ENCODE measurements at places on chromosomes 16 and 17. TPM values are rescaled to one million over a fixed set of nuclear protein-coding genes. Genes with fewer than 3 reads are reported as not detected.

DNA sequence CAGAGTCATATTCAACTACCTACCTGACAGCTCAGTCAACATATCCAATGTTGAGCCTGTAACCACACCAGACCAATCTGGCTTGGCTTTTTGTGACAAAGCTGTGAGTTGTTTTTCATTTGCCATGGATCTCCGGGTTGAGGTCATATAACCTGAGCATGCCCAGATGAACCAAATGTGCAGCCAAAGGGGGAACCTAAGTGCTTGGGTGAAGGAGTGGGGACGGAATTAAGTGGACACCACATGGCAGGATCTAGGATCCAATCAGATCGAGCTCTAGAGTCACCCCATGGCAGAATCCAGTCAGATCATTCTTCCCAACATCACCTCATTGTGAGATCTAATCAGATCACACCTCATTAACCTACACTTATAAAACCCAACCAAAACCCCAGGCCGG is 258.6 kb downstream of the PHKB start:
- no peak for DNase-seq

GRCh38 chr16:50509521-50510341 is 38.5 kb upstream of the NKD1 start:
- peak; percentile 75 for DNase-seq

DNA sequence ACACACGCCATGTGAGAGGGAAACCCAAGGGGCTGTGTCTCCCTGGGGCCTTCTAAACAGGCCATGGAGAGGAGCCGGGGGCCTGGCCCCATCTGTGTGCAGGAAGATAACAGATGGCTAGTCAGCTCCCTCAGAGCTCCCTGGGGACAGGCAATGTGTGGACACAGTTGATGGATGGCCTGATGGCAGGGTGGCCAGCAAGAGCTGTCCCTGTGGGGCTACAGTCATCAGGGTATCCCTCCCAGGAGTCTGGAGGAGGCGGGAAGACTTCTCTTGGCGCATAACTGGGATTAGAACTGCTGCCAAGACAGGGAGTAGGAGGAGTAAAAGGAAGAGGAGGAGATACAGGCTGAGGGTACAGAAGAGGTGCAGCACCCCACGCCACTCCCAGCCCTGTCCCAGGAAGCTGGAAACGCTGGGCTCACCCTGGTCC is 17.3 kb downstream of the MYO18A start:
- DNase-seq, result no peak

DNA sequence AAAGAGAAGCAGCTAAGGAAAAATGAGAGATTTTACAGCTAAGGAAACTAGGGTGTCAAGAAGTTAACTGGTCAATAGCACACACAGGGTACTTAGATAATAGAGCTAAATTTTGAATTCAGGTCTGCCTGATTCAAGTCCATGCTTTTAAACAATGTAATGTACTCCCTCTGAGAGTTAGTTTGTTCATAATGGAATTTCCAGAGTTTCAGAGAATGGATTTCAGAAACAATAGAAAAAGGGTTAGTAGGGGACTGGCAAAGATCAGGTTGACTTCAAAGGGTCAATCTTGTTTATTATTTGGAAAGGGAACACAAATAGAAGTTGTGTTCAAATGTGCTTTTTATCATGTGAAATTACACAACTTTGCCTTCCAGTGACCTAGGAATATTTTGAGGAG is 17.9 kb downstream of the NSRP1 start:
- DNase-seq, result no peak

DNA sequence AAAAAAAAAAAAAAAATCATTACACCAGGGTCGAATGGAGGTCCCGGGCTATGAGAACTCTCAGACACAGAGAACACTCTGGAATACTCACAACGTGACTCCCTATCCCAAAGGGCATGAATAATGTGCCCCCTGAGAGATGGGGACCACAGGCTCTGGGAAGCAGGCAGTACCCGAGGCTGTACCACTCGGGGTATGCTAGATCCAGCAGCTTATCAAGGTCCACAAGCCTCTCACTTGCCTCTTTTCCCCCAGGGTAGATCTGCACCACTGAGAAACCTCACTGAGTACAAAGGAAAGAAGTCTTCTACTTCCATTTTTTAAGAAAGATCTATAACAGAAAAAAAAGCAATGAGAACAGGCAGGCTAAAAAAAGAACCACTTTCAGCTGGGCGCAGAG is 40.5 kb downstream of the WDR59 start:
- no peak for DNase-seq

- DNase-seq, result no peak
Measured at GRCh38 chr16:10828851-10829366, 10.3 kb upstream of the TVP23A start.

DNA sequence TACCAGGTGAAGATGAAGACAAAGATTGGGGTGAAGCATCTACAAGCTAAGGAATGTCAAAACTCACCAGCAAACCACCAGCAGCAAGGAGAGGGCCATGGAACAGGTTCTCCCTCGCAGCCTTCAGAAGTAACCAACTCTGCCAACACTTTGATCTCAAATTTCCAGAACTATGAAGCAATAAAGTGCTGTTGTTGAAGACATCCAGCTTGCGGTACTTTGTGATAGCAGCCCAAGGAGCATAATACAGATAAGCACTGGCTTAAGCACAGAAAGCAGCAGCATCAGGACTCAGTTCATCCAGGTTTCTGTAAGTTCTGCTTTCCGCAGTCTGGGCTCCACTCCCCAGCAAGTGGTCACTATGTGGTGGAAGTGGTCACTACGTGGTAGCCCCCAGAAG is 16.0 kb upstream of the CDRT4 start:
- no peak for DNase-seq

GRCh38 chr17:27634776-27635175 is 3.8 kb downstream of the LGALS9 start:
- no peak for DNase-seq

- no peak for DNase-seq
Measured at GRCh38 chr16:78655331-78656113, 556.1 kb downstream of the WWOX start.

DNA sequence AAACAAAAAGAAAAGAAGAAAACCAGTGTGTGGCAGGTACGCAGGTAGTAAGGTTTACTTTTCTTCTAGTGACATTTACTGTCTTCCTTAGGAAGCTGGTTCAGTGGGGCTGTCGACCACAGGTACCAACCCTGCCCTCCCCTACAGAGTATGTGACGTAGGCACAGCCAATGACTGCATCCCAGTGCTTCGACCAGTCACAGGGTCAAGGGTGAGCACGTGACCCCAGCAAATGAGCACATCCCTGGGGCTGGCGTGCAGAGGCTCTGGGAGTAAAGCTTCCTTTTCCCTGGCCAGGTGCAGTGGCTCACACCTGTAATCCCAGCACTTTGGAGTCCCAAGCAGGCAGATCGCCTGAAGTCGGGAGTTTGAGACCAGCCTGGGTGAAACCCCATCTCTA is 38.9 kb upstream of the PLCG2 start:
- peak; percentile 88 for DNase-seq

GRCh38 chr16:53893731-53894435 is 189.9 kb downstream of the FTO start:
- no peak for DNase-seq

GRCh38 chr17:33493566-33493965 is 200.5 kb upstream of the ASIC2 start:
- no peak for DNase-seq

GRCh38 chr17:83146347-83146746 is 66.9 kb downstream of the METRNL start:
- no peak for DNase-seq

DNA sequence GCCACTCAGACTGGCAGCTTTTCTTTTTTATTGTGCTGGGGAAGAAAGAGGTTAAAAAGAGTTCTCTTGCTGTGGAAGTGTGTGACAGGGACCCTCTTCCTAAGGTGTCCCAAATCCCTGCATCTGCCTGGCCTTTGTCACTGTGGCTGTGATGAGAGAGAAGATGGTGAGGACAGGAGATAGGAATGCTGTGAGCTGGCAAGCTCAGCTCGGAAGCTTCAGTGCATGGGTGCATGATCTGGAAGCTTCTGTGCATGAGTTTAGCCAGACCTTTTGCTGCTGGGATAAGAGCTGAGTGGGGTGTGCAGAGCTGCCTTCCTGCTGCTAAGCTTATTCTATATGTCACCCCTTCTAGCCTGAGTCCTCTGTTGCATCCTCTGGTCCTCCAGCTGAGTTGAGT is 103.3 kb upstream of the CACNG3 start:
- no peak for DNase-seq

GRCh38 chr17:82703935-82704865 is 5.7 kb upstream of the RAB40B start:
- no peak for DNase-seq

DNA sequence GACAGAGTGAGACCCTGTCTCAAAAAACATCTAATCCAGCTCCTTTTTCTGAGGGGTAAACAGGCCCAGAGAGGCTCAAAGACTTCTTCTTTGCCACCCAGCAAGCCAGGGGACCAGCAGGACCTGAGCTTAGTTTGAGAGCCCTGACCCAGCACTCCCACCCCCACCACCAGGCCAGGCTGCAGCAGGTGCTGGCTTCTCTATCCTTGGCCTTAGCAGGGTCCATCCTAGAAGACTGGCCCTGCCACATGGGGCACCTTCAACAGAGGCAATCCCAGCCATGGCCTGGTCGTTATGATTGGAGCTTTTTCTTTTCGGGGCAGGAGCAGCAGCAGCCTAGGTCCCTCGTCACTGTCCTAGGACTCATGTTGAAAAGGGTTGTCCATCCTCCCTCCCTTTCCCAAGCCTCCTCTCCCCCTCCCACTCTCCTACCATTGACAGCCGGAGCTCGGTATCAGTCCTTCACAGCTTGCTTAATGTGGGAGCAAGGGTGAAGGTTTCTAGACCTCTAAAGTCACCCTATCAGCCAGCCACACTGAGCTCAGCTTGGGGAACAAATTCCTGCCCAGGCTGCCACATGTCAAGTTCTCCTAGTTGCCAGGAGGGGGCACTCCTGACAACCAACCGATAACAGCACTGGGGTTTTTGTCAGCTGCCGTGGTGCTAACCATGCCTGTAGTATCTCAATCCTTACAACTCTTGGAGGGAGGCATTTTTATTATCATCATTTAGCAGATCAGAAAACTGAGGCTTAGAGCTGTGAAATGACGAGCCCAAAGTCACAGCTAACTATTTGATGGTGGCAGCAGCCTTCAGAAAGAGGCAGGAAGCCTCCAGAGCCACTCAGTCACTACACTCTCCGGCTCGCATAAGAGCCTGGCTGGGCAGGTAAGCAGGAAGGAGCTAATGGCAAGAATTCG is 11.2 kb downstream of the MRPL27 start:
- peak; percentile 83 for DNase-seq

GRCh38 chr16:68992521-68992920 is 112.9 kb upstream of the HAS3 start:
- DNase-seq, result no peak

DNA sequence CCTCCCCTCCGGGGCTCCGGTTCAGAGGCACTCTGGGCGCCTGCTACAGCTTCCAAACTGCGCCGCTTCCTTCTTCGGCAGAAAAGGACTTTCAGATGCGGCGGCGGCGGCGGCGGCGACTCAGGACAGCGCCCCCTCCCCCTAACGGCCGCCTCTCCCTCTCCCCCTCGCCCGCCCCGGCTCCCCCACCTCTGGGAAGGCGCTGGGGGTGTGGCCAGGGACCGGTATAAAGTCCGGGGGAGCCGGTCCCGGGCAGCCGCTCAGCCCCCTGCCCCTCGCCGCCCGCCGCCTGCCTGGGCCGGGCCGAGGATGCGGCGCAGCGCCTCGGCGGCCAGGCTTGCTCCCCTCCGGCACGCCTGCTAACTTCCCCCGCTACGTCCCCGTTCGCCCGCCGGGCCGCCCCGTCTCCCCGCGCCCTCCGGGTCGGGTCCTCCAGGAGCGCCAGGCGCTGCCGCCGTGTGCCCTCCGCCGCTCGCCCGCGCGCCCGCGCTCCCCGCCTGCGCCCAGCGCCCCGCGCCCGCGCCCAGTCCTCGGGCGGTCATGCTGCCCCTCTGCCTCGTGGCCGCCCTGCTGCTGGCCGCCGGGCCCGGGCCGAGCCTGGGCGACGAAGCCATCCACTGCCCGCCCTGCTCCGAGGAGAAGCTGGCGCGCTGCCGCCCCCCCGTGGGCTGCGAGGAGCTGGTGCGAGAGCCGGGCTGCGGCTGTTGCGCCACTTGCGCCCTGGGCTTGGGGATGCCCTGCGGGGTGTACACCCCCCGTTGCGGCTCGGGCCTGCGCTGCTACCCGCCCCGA is at the start of gene IGFBP4:
Gene IGFBP4 (plus strand): TSS at position 255 of the 792 bp plus-strand sequence. CDS start 286 bp downstream, at position 541.
- DNase-seq, result peak; percentile 89

DNA sequence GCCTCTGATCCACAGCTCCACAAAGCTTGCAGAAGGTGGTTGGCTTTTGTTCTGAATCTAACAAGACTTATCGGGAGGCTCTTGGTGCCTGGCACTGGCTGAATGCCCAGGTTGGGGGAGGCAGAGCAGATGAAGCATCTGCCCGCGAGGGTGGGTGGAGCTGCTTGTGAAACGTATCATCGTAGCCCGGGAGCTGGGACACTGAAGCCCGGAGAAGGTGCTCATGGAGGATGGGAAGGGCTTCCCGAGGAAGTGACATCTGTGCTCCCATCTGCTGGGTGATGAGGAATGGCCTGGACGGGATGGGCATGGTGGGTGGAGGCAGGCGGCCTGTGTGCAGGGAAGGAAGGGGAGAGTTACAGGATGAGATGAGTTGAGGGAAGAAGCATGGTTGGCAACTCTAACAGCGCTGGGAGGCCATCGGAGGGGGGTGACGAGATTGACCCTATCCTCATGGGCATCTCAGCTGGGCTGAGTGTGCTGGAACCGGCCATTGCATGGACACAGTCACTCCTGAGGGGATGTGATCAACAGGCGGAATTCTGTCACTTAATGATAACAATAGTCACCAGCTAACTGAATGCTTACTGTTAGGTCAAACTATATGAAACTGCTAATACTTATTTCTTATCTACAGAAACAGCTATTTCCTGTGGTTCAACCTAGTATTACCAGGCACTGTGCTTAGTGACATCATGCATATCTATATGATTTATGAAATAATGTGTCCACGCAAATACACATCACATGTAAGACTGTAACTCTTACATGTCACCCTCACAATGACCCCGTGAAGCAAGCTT is 102.7 kb downstream of the ABCC6 start:
- no peak for DNase-seq

GRCh38 chr16:11263737-11264136 is 5.4 kb downstream of the TNP2 start:
- DNase-seq, result no peak

- no peak for DNase-seq
Measured at GRCh38 chr16:13793841-13794409, 126.0 kb upstream of the ERCC4 start.

DNA sequence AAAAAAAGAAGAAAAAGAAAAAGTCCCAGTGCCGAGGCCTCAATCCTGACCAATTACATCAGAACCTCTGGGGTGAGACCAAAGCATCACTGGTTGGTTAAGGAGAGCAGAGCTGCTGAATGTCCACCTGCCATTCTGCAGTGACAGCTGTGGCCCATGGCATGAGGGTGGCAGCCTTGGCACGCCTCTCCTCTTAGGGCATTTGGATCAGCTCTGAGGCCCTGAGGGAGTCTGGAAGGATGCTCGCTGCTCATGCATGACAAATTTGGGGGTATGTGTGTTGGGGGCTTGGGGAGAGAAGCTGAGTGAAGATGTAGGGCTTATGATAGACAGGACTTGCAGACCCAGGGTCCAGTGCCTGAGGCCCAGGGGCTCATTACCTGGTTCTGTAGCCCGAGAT is 26.3 kb downstream of the MYLK3 start:
- no peak for DNase-seq

ACSM2A gene
- not detected for total RNA-seq

ZMYND15 gene
- total RNA-seq, result 0.44 TPM

MGAT5B gene
- 4.6 TPM for total RNA-seq

CD300LB gene
- total RNA-seq, result not detected

TBC1D3L gene
- total RNA-seq, result 17.0 TPM

MT1E gene
- 25.9 TPM for total RNA-seq

ADAM11 gene
- total RNA-seq, result 2.7 TPM
